ENCODE measurements at places on chromosomes 7 and 10.

GRCh38 chr7:50356212-50356944 is 51.9 kb downstream of the IKZF1 start:
- H3K27ac ChIP-seq, result peak overlapping the region; percentile 96
- peaks cover 74% of the 10 kb centered on the region for H3K36me3 ChIP-seq
- no peak overlapping the region for H3K4me3 ChIP-seq
- H3K4me1 ChIP-seq, result peaks cover 90% of the 10 kb centered on the region
- H3K27me3 ChIP-seq, result no peaks in the 10 kb centered on the region

DNA sequence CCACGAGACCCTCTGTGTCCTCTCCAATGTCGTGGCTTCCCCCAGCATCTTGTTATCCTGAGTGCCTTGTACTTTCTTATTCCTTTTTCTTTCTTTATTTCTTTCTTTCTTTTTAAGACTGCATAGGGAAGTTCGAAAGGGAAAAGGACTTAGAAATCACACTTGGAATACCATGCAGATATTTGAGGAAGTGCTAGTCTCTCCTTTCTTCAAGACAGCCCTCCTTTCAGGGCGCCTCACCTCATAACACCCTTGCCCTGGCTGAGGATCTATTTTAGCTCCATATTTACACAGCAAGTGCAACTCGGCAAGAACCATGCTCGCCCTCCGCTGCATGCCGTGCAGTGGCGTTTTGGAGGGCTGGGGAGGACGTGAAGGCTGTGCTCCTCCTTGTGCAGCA is 232.3 kb upstream of the GLI3 start:
- no peak for DNase-seq
- no peaks in the 10 kb centered on the region for H3K4me1 ChIP-seq
- H3K27ac ChIP-seq, result no peak overlapping the region
- H3K4me3 ChIP-seq, result no peak overlapping the region
- no peaks in the 10 kb centered on the region for H3K27me3 ChIP-seq

DNA sequence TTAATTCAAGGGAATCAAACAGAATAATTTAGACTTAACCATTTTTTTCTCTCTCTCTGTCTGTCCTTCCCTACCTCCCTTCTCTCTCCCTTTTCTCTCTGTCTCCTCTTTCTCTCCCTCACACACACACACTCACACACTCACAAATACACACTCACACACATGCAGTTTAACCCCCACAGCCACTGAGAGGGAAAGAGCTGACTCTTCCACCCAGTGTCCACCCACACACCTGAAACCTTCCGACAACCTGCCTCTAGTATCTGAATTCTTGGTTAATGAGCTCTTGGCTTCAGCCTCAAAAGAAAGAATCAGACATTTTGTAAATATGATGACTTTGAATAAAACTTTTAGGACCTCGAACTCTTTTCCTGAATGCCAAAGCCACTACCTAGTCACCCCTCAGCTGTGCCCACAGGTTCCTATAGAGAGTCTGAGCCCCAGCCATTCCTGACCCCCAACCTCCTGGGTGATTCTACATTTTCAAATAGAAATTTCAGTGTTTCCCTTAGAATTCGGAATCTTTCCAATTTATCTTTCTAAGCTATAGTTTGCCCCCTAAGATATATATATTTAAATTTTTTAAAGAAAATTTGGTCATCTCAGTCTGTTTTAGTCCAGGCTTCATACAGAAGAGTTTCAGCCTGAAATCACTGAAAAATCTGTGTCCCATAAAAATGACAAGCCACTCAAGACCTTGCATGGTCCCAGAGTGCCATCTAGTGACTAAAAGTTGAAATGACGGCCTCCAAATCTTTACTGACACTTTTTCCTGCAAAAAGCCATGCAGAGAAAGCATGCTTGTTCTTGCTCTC is 202.8 kb downstream of the IPMK start:
- H3K27me3 ChIP-seq, result no peaks in the 10 kb centered on the region
- H3K36me3 ChIP-seq, result no peaks in the 10 kb centered on the region
- no peak overlapping the region for H3K4me3 ChIP-seq
- no peaks in the 10 kb centered on the region for H3K4me1 ChIP-seq

DNA sequence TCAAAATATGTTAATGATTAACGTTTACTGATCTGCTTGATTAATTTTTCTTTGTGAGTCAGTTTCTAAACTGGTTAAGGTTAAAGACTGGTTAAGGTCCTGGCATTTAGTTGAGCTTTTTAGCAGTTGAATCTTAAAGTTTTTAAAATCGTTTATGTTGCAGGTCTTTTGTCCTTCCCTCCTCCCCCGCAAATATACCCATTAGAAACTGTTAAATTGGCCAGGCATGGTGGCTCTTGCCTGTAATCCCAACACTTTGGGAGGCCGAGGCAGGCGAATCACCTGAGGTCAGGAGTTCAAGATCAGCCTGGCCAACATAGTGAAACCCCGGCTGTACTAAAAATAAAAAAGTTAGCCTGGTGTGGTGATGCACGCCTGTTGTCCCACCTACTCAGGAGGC is 100.9 kb downstream of the PODXL start:
- peaks cover 9% of the 10 kb centered on the region for H3K36me3 ChIP-seq
- no peak overlapping the region for H3K4me3 ChIP-seq

GRCh38 chr10:75159519-75159918 is 48.1 kb downstream of the SAMD8 start:
- H3K4me1 ChIP-seq, result no peaks in the 10 kb centered on the region
- H3K27me3 ChIP-seq, result no peaks in the 10 kb centered on the region
- peaks cover 12% of the 10 kb centered on the region for H3K36me3 ChIP-seq
- H3K27ac ChIP-seq, result no peak overlapping the region
- DNase-seq, result no peak

- H3K27me3 ChIP-seq, result no peaks in the 10 kb centered on the region
- no peaks in the 10 kb centered on the region for H3K4me1 ChIP-seq
- H3K4me3 ChIP-seq, result no peak overlapping the region
- no peak overlapping the region for H3K27ac ChIP-seq
- no peaks in the 10 kb centered on the region for H3K36me3 ChIP-seq
Observed at GRCh38 chr10:75708060-75708459, 276.6 kb downstream of the LRMDA start.

All from T-cell (primary cell).